ENCODE measurements at places on chromosomes 2 and 18.

DNA sequence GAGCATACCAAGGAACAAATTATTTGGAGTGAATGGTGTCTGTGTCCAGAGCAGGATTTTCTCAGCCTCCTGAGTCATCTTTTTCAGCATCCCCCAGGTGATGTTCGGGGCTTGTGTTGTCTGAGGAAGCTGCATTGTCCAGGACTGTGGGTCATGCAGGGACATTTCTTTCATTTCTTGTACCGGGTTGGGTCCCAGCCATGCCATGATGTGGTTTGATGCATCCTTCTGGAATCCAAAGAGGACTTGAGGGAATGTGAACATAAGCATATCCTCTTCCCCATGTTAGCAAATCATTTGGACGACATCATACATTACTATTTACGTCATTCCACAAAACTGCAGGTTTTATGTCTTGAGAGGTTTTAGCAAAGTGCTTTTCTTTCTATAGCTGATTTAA is 797.8 kb downstream of the CCDC85A start:
- DNase-seq, result no peak

- DNase-seq, result no peak
Observed at GRCh38 chr2:113228991-113229716, 49.6 kb downstream of the PAX8 start.

GRCh38 chr2:167537743-167538142 is 649.5 kb downstream of the XIRP2 start:
- DNase-seq, result no peak

- DNase-seq, result no peak
Observed at GRCh38 chr2:170823088-170823897, 6.6 kb downstream of the GAD1 start.

DNA sequence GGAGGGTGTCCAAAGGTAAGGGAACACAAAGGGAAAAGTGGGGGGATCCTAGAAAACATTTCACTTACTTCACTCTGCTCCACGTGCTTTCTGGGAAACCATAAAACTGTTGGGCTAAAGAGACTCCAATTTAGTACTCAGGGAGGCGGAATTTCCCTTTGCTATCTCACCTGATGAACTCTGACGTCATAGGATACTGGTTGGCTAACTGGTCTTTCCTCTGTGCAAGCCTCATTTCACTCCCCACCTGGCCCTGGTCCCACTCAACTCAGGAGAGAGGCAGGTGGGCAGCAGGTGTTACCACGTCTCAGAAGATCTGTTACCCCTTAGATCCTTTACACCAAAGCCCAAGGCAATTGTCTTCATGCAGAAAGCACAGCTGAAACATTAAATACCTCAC is 51.8 kb upstream of the PMAIP1 start:
- DNase-seq, result no peak

DNA sequence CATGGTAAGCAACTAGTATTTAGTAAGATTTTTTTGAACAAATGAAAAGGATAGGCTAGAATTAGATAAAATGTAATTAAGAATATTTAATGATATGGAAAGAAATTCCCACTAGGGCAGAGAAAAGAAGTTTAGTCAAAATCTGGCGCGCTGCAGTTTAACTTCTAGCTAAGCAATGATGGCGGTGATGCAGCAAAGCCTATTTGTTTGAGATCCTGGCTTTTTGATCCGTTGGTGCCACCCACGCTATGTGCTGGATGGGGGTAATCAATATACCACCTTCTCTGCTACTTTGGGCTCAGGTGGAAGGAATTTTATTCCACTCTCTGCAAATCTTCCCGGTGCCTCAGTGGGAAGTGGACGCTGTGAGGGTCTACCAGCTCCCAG is 421 bp upstream of the FAM171B start:
- DNase-seq, result no peak

GRCh38 chr18:48945953-48946217 is 4.9 kb downstream of the SMAD7 start:
- no peak for DNase-seq

DNA sequence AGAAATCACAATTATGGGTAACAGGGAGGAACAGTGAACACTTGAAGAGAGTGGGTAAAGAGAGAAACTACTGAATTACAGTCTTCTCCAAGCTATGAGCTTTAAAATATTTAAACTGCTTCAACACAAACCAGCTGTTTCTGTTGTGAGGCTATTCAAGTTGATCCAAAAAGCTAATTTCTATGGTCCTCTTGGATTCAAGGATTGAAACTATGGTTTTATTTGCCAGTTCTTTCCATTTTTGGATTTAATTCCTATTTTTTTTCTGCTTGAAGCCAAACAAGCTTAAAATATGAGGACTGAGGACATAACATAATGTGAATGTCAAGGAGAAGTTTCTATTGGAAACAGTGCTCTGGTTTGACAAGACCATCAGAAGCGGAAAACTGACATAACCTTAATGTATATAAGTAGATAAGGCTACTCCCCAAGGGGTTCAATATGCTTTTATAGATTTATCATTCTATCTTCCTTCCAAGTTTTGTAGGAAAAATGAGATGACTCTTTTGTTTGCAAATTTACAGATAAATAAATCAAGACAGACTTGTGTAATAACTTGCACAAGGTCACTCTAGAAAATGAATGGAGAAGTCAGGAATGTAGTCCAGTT is 60.7 kb upstream of the AQP4 start:
- no peak for DNase-seq

- DNase-seq, result no peak
Observed at GRCh38 chr2:148888986-148889385, 14.0 kb downstream of the KIF5C start.

GRCh38 chr2:208674919-208675318 is 268.3 kb downstream of the PTH2R start:
- no peak for DNase-seq

GRCh38 chr18:64653068-64653467 is 504.2 kb upstream of the LINC00305 start:
- no peak for DNase-seq

DNA sequence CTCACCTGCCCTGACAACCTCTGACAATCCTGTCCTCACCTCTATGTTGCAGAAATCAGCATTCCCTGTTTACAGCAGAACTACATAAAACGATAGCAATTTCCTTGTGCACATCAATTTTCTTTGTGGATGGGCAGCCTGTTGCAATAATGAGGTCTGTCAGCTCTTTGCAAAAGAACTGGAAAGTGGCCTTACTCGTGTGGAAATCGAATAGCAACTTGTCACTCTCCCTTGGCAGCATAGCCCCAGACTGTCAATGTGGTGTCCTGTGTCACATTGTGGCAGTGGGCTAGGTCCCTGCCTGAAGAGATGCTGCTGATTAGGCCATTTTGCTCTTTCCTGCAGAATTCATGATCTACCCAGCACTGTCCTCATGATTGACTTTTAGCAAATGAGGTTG is 531.9 kb downstream of the CCDC85A start:
- DNase-seq, result no peak

GRCh38 chr2:197293252-197294007 is 17.1 kb downstream of the ANKRD44 start:
- no peak for DNase-seq

DNA sequence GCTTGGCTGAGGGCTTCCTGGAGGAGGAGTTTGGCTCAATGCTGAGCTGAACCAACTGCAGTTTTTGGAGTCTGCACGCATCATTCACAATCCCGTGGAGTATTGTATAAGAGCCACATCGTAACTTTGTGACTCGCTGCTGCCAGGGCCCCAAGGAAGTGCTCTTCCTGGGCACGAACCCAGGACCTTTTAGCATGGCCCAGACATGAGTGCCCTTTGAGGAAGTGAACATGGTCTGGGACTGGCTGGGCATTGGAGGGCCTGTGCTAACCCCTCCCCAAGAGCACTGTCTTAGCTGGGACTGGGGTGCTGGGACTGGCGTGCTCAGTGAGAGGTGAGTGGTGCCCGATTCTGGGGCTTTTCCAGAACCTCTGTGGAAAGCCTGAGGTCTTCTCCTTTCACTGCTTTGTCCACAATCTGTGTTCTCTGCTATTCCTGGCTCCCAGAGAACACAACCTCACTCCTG is 88.6 kb downstream of the LIPG start:
- DNase-seq, result no peak

GRCh38 chr2:75462206-75462605 is 98.5 kb downstream of the EVA1A start:
- DNase-seq, result no peak

GRCh38 chr2:98664323-98664722 is 55.9 kb downstream of the UNC50 start:
- no peak for DNase-seq

- DNase-seq, result no peak
Observed at GRCh38 chr2:33000986-33001385, 54.2 kb downstream of the LTBP1 start.

DNA sequence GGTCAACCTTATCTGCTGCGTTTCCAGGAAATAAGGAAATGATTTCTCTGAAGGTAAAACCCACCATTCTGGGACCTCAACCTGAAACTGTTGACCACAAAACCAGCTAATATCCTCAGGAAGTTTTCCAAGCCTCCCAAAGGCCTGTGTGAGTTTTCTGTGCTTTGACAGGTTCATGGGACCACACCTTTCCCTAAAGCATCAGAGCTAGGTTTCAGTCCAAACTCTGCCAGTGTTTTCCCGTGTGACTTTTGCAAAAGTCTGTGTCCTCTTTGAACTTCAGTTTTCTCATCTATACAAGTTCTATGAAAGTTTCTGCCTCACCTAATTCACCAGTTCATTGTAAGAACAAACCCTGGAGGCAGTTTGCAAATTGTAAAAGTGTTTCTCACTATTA is 39.8 kb downstream of the VSNL1 start:
- no peak for DNase-seq

DNA sequence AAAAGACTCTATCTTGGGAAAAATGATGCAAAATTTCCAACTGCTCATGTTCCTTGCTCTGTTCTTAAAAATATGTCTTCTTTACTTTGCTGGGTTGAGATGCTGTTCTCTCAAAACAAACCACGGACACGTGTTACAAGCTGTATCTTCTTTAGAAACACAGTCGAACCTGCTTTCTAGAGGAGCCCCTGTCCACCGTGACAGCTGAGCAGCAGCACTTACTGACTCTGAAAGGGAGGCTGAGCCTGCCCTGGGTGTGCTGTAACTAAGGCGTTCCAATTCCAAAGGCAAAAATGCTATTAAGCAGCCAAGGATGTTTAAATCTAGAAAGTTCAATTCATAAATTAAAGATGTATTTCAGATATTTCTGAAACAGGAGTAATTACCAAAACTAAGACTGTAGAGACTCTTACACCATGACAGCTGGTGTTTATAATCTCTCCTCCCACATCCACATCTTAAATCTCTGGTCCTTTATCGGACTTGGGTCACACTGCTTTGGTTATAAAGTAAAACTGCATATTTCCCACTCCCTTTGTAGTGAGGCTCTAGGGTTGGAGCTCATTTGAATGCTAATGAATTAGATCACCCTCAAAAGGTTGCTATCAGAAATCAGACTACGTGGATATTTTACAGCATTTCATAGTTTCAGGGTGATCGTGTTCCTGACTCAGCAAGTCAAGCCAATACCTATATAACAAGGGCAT is 281.2 kb upstream of the LYPD1 start:
- no peak for DNase-seq

DNA sequence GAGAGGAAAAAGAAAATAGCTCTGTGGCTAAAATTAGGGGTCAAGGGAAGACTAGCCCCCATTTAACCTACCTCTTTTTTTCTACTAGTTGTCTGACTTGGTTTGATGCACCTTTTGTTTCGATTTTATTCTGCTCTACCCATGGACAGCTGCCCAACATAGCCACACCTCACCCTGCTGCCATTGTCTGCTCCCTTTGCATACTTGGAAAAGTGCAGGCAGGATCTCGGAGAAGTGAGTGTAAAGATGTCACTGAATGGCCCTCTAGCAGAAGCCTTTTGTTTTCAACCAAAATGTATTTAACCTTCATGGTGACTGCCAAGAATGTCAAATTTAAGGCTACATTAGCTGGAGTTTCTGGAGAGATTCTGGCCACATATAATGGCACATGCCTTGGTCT is 62.9 kb downstream of the SETBP1 start:
- DNase-seq, result no peak

GRCh38 chr2:165877565-165878550 is 75.7 kb downstream of the TTC21B start:
- DNase-seq, result no peak

GRCh38 chr2:239464166-239465016 is 63.6 kb upstream of the HDAC4 start:
- DNase-seq, result no peak

DNA sequence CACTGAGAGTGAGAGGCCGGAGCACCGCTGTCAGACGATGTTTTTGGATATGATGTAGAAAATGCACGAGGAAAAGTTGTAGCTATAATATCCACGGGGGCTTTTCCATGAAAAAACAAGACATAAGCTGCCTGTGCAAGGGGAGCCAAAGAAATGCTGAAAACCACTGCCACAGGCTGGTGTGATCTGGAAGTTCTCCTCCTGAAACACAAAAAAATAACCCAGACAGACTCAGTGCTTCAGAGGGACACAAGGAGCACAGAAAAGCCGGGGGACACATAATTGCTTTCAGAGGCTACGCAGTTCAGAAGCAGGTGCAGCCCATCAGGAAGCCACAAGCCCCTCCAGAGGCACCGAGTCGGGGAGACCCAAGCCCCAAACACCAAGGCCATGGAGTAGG is 98.2 kb downstream of the ZNF516 start:
- no peak for DNase-seq

GRCh38 chr18:59300676-59301285 is 17.7 kb downstream of the CPLX4 start:
- no peak for DNase-seq

GRCh38 chr2:195891081-195891480 is 177.6 kb downstream of the DNAH7 start:
- no peak for DNase-seq

- DNase-seq, result no peak
Observed at GRCh38 chr2:74865770-74866674, 32.1 kb downstream of the HK2 start.

DNA sequence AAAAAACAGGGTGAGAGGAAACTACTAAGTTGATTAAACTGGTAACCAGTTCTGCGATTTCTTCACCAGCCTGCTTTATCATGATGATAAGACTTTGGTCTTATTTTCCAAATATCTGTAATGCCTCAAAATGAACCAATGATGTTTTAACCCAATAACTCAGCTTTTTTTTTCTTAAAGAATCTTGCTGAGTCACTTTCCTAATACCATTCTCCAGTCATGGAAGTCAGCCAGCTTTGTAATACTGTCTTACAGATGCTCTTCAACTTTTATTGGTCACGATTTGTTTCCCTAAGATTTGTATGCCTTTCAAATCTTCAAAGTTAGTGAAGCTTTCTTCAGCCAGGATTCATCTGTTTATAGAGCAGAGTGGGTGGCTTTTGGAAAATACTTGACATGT is 47.7 kb upstream of the SMIM21 start:
- no peak for DNase-seq

- no peak for DNase-seq
Observed at GRCh38 chr2:230981704-230982103, 14.2 kb upstream of the SPATA3 start.

GRCh38 chr2:229089776-229090175 is 181.3 kb downstream of the PID1 start:
- DNase-seq, result no peak

DNA sequence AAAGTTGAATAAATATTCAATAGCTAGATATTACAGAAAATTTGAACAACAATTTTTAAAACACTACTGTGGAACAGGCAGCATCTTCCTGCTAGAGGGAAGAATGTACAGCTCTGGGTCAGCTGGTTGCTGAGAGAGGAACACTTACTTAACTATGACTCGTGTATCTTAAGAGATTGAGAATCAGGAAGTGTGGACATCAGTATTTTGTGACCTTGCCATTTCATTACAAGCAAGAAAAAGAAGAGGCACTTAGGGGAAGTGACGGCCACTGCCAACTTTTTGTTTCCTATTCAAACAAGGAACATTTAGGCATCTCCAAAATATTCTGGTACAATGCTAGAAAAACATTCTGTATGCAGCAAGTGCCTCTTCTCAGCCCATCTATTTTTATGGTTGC is 45.9 kb downstream of the ITPRID2 start:
- DNase-seq, result no peak
